Activated naive CD4-positive, alpha-beta T cell (primary cell): ENCODE measurements at places on chromosomes 7 and 10.

DNA sequence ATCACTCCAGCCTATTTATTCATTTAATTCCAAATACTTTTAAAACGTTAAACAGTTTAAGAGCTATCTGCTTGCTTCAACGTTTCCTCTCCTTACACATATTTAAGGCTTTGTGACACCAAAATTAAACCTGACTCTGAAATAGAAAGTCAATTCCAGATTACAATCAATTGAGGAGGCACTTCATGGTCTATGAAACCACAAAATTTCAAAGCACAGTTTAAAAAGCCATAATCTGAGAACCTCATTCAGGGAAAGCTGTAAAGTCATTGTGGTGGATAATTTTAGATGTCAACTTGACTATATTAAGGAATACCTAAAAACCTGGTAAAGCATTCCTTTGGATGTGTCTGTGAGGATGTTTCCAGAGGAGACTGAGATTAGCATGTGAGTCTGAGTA, 6.2 kb downstream of the SNX13 start:
- DNase-seq = no peak

DNA sequence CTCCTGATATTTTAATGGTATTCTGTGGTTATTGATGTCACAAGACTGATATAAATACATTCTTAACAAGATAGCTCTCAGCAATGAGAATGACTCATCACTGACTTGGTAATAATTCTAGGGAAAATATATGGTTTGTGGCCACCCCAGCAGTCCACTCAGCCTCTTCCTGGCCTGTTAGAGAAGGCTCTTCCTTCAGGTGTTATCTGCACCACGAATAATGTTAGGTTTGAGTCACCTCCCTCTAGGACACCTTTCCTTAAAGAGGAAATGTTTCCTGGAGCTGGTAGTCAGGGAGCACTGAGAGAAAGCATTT, 163.3 kb downstream of the SVIL start:
- DNase-seq = no peak

DNA sequence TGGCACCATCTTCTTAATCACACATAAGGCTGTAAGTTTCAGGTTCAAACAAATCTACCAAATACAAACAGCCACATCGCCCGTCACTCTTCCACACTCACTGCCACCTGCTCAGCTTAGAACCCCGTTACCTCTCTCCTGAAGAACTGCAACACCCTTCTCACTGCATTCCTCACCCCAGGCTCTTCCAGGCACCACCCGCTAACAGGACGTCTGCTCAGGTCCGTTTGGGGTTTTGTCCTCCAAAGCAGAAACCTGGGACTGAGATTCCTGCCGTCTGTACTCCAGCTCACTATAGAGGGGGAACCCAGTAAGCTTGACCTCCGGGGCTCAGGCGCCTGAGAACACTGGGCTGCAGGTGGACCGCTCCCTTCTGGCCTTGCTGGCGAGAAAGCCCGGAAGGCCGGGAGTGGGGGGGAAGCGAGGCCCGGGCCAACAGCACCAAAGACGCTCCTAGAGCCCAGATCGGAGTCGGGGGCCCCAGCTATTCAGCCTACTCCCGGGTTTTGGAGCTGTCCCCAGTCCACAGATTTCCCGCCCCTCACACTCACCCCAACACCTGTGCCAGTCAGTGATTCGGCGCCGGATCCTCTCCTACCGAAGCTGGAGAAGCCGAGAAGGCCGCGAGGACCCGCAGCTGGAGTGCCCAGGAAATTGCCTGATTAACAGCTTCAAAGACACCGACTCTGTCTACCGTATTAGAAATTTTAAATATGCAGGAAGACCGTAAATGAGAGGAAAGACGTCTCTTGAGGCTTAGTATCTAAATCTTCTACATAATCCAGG, at the start of gene AP3M1:
Gene AP3M1, minus strand, starts transcription at position 625 of the 786 bp plus-strand sequence. CDS start 12,449 bp downstream, outside the sequence.
- peak; percentile 39 for DNase-seq

GRCh38 chr7:45644237-45644636, 70.1 kb downstream of the ADCY1 start:
- no peak for DNase-seq

- peak; percentile 39 for DNase-seq
These were observed 855 bp upstream of the PALD1 start for GRCh38 chr10:70477661-70478162.

DNA sequence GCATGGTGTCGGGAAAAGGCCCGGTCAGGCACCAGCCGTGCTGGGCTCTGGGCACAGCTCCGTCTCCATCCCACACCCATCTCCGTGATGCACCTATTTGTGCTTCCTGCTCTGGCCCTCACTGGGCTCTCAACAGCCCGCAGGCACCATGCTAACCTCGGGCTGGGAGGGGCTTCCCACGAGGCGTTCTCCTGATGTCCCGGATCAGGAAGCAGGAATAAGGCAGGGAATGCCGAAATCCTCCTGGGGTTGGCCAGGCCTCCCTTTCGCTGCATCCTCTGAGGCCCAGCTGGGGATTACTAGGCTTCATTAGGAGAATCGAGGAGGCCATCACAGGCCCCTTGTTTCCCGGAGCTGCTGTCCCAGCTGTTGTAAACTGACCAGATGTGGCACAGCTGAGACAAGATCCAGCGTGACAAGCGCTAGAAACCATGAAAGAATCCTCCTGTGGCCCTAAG, 72.0 kb downstream of the FAM53B start:
- DNase-seq = no peak

DNA sequence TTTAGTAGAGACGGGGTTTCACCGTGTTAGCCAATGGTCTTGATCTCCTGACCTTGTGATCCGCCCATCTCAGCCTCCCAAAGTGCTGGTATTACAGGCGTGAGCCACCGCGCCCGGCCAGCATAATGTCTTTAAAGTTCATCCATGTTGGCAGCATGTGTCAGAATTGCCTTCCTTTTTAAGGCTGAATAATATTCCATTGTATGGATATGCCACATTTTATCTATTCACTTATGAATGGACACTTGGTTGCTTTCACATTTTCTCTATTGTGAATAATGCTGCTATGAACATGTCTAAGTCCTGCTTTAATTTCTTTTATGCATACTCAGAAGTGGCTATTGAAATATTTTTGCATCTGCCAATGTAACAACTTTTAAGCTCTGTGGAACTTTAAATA, 754.0 kb upstream of the GALNT17 start:
- DNase-seq = no peak

DNA sequence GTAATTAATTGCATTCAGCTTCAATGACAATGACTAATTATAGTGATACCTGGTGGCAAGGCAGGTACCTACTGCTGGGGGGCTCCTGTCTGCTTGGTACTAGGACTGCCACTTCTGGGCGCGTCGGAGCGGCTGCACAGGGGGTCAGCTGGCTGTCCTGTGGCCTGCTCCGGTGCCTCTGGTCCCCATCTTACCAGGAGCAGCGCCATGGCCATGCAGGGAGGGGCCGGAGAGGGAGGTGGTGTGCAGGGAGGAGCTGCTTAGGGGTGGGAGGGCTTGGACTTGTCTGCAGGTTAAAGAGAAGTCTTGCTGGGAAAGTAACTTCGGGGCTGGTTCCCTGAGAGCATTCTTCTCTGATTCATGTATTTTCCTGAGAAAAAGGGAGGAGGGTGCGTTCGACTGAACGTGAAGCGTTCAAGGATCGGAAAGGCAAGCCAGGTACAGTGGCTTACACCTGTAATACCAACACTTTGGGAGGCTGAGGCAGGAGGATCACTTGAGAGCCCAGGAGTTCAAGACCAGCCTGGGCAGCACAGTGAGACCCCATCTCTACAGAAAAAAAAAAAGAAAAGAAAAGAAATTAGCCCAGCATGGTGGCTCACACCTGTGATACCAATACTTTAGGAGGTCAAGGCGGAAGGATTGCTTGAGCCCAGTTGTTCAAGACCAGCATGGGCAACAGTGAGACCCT, 15.4 kb downstream of the CUX1 start:
- DNase-seq = no peak
